ENCODE measurements at places on chromosomes 4 and X.

DNA sequence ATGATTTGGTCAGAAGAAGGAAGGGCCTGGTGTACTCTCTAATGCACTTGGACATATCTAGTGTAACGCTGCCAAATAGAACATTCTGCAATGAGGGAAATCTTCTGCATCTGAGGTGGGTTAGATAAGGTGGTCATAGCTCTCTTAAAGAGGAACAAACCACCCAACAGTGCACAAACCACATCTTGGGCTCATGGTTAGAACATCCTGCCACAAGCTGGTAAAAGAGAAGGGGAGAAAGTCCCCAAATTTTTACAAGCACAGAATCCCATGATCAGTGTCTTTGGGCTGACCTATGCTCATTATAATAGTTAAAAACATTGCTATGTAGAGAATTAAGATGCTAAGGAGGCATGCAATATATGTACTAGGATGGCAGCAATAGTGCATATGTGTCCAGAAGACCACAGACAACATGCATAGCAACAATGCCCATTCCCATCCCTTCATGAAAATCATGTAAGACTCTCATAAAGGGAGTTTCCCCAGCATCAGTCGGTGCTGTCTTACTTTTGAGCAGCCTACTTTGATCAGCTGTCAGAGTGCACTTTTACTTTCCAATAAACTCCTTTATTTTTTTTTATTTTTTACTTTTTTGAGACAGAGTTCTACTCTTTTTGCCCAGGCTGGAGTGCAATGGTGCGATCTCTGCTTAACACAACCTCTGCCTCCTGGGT lies 99.7 kb upstream of the SLC7A11 start:
- no peak for DNase-seq

DNA sequence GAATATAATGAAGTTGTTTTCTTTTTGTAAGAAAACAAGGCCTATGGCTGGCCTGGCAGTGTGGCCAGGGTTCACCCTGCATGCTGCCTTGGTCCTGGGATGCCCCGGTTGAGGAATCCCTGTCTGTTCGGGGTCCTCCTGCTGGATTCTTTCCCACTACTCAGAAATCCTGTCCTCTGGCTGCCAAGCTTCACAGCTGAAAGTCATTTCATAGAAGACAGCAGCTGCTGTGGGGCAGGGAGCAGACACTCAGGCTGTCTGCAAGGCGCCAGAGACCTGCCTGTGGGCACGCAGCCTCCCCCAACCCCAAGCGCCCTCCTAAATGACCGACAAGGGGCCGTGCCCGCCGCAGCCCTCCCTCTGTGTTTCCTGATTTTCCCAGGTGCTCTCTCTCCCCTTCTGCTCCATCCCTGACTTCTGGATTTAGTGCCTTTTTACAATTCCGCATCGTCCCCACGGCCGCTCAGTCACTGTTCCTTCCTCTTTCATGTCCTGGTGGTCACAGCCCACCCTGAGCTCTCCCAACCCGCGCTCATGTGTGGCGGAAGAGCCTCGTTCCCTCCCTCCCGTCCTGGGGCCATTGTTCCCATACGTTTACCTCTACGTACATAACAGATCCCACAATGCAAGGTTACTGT lies 27.5 kb downstream of the ZFYVE28 start:
- no peak for DNase-seq

DNA sequence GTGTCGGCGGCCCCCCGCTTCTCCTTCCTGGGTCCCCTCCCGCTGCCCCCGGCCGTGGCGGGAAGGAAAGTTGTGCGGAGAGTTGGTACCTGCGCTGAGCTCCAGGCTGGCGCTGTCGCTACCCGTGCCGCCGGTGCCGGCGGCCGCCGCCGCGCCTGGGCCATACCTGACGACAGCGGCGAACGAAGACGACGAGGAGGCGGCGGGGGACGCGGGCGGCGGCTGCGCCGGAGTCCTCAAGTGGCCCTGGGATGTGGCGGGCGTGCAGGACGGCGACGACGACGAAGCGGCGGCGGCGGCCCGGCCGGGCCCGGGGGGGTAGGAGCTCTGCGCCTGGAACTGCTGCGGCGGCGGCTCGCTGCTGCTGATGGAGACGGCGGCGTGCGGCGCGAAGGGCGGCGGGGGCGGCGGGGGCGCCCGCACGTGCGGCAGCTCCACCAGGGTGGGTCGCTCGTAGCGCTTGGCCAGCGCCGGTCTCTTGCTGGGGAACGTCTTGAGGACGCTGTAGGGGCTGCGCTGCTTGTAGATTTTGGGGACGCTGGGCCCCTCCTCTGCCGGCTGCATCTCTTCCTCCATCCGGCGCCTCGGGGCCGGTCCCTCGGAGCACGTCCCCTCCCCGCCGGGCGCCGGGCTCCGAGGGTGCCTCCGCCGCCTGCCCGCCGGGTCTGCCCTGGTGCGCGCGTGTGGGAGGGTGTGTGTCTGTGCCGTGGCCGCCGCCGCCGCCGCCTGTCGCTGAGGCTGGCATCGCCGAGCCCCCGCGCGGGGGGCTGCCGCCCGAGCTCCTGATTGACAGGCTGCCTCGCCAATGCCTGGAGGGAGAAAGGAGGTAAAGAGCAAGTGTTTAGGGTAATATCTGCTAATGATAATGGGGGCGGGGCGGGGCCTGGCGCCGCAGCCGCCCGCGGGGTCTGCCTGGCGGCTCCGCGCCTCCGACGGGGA lies 618 bp downstream of the BEND4 start:
- DNase-seq, result no peak

DNA sequence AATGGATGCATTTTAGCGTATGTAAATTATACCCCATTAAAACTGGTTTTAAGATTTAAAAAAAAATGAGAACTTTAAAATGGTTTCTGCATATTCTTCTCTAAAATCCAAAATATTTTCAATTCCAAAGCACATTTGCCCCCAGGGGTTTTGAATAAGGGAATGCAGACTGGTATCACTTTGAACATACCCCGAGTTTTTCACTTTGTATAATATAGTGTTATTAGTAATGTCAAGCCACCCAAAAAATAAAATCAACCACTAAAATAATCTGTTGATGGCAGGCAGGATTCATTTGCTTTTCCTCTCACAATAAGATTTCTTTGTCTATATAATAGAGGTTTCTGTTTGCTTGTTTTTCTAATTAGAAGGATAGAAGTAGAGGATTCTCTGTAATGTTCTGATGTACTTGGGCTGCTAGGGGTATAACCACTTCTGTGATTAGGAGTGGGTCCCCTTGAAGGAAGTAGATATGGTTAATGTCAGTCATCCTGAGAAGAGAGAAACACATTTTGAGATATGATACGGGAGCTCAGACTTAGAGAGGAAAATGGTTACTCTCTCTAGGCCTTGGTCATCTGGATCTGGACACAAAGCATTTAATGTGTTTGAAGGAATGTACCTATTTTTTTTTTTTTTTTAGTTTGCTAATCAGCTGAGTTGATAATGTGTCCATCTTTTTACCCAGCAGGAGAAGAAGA lies 9.3 kb upstream of the LIN54 start:
- DNase-seq, result no peak

DNA sequence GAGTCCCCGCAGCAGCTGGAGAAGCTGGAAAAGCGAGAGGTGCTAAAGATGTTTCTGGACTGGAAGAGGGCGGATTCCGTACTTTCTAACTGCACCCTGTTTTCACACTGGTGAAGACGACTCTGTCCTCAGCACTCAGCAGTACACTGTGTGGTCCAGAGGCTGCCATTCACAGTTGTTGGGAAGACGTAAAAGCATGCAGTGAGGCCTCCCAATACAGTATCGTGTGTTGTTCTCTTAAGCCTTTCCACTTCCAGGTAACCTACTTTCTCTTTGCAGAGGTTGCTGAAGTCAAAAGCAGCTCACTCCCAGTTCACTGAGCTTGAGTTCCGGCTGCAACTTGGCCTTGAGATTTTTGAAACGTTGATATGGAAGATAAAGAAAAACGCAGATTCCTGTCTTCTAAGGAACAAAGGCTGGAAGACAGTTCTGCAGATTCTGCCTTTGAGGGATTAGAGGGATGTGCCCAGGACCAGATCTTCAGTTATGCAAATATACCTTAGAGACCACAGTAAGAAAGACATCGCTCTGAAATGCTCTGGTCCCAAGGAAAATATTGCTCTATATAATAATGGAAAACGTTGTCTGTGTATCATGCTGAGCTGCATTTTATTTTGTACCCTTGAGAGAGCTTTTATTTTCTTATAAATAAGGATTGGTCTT lies 540.9 kb downstream of the TRIML1 start:
- DNase-seq, result no peak

DNA sequence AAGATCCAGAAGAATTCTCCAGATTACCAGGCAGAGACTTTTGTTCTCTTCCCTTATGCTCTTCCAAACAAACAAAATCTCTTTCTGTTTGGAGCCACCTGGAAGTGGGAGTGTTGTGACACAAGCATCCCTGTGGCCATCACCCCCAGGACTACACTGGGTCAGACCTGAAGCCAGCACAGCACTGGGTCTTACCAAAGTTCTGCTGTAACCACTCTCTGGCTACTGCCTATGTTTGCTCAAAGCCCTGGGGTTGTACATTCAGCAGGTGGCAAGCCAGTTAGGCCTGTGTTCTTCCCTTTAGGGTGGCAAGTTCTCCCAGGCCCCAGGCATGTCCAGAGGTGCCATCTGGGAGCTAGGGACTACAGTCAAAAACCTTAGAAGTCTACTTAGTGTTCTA lies 43.7 kb upstream of the MAOA start:
- DNase-seq, result no peak

GRCh38 chrX:18887177-18887824 lies 96.6 kb downstream of the PHKA2 start:
- DNase-seq, result no peak

GRCh38 chr4:27027428-27027827 lies 166.8 kb downstream of the STIM2 start:
- DNase-seq, result no peak

DNA sequence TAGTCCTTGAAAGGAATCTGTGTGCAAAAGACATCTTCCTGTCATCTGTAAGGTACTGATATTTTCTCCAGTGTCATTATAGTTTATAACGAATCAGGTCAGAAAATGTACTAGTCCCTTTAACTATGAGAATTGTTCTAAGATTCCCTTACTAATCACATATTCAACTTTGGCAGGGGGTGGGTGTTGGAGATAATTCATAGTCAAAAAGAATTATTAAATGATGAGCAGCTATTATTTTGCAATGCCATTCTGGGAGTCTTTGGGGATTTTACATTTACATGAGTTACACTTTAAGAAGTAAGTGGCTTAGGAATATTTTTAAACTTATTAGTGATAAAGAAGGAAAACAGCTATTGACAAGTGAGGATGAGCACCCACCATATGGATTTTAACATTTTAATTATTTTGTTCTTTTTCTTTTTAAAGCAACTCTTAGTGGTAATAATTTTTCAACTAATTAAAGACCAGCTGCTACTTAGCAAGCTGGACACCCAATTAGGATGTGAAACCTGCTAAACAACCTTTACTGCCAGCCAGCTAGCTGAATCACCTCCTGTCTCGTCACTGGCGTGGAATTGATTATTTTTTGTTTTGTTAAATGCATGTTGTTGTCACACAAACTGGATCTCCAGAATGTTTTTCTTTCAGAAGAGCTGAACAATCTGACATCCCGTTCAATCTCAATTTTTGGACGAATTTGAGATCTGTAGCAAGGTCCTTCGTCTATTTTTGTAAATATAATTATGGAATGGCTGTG lies 219.2 kb downstream of the ARAP2 start:
- DNase-seq, result no peak

DNA sequence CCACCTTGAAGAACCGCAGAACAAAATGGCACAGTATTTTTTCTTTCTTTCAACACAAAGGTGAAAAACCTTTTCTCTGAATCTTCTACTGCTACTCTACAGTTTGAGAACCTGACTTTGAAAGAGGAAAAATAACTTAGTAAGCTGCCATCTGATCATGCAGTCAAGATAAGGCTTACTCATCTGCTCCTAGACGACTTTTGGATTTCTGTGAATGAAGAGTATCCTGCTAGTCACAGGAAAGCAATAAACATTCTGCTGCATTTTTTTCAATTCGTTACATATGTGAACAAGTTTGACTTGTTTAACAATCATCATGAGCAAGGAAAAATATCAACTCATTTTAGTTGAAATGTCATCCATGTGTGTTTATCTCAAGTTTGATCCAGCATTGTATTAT lies 25.2 kb downstream of the TIGD2 start:
- DNase-seq, result peak; percentile 37

DNA sequence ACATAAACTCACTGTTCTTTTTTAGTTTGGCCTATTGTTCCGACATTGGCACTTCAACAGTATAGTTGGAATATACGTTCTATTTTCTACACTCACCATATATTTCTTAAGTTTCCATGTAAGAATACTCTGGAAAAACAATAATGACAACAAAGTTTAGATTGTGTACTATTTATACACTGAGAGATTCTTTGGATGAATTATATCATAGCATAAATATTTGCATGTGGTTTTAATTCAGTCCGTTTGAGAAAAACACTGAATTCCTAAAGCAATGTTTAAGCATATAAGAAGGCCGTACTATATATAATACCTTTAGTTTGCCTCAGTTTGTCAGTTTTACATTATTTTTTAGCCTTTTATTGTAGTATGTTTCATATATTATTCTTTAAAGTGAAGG lies 82.4 kb downstream of the RAP1GDS1 start:
- peak; percentile 1 for DNase-seq

- DNase-seq, result no peak
Observed at GRCh38 chrX:123185721-123186120, 1.6 kb downstream of the GRIA3 start.

- no peak for DNase-seq
Observed at GRCh38 chrX:115021121-115021520, 3.7 kb upstream of the IL13RA2 start.

- DNase-seq, result no peak
Observed at GRCh38 chr4:83759611-83760010, 223.7 kb downstream of the GPAT3 start.

DNA sequence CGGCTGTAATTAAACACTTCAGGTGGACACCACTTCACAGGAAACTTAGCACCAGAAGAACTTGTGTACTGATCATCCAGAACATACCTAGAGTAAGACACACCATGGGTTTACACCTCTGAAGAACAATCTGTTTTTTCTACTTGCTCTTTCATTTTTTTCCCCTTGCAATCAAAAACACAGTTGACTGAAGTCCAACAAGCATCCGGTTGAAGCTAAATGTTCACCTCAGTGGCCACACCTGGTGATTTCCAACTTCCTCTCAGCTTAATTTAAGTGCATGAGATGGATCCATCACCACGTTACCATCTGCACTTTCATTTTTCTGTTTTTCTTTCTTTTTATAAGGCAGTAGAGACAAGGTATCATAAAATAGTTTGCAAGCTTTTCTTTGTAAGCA lies 4.9 kb upstream of the TXK start:
- no peak for DNase-seq

- no peak for DNase-seq
Observed at GRCh38 chr4:108988464-108989195, 225.8 kb upstream of the ETNPPL start.

DNA sequence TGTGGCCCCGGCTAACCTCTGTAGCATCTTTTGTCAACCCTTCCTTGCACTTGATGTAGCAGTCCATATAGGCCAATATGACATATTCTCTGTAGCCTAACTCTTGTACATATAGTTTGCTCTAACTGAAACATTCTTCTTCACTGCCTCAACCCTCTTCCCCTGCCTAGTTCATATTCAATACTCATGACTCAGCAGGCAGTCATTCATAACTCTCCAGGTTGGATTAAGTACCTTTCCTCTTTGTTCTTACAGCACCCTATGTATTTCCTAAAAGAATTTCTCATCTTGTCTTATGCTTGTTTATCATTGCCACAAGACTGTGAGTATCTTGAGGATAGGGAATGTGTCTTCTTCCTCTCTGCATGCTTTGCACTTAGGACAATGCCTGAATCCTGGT lies 76.9 kb downstream of the TMLHE start:
- DNase-seq, result no peak

GRCh38 chr4:2283199-2283711 lies 21.3 kb upstream of the MXD4 start:
- no peak for DNase-seq

GRCh38 chr4:68271851-68272357 lies 26.4 kb upstream of the TMPRSS11B start:
- peak; percentile 28 for DNase-seq

- DNase-seq, result no peak
Observed at GRCh38 chr4:174036576-174036975, 246.9 kb downstream of the FBXO8 start.

Measured in BJ (cell line).